ENCODE measurements at places on chromosomes 5 and 9.

DNA sequence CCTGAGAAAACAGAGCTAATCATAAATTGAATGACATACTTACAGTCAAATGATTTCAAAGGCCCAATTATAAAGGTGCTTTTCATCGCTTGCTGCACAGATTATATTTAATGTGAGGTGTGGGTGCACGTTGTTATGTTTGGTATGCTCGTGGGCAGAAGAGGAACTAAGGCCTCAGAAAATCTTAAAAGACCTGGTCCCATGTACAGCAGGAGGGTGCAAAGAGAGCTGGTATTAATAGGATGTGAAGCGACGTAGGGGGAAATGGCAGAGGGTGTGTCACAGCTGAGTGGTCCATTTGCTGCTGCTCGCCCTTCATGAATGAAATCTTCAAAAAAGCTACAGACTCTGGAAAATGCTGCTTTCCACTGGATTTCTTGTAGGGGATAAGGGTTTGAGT is 40.5 kb upstream of the IFNK start:
- DNase-seq, result no peak

DNA sequence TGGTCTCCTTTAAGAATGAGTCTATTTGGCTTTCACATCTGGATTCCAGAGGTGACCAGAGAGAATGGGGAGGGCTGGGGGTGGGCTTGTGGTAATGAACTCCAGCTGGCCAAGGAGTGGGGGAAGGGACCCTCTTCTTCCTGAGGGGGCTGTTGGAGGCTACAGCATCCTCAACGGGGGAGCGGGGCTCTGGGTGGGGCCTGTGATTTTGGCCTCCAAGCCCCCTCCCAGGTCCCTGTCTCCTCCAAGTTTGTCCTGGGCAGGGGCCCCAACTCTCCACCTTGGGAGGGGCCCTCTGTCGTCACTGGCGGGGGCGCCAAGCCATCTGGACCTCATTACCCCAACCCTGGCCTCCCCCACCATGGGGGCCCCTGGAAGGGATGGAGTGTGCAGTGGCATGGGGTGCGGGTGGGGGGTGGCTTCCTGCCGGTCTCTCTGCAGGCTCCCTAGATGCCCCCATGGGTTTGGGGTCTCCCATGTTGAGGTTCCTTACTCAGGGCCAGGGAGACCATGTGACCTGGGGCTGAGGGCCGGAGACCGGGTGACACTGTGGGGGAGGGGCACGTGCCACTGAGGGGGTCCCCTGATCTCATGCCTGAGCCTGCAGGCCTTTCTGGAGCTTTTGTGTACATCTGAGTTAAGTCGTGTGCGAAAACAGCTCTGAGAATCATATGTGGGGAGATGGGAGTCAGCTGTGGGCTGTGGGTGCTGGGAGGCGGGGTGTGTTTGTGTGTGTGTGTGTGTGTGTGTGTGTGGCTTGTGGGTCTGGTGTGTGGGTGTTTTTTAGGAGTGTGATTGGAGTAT is 32.4 kb downstream of the GOLGA2 start:
- no peak for DNase-seq

DNA sequence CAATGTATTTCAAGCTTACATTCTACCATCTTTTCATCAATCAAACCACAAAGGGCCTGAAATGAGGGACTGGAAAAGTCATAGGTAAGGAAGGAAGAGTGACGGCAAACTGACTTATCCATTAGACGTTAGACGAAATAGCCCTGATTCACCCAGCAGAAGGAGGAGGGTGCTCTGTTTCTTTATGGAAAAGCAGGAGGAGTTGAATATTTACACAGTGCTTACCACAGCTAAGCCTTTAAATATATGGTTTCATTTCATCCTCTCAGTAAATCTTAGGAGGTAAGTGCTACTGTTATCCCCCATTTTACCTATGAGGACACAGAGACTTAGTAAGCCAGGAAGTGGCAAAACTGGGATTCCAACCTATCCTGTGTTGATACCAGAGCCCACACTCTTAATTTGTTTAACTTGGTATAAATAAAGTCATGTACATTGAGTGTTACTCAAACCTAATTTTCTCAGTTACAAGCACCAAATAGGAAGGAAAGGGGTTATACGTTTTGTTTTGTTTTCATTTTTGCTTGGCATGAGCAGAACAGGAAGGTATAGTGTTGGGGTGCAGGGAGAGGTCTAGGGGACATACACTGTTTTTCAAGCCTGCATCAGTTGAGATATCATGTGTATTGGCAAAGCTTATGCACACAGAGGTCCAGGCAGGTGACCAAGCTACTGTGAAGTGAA is 98.1 kb upstream of the IFNK start:
- DNase-seq, result no peak

- DNase-seq, result no peak
Observed at GRCh38 chr5:138920181-138920580, 45.0 kb upstream of the LRRTM2 start.

GRCh38 chr5:142065273-142065672 is 43.3 kb upstream of the NDFIP1 start:
- DNase-seq, result no peak

- no peak for DNase-seq
Observed at GRCh38 chr9:87425202-87425601, 72.5 kb upstream of the DAPK1 start.

DNA sequence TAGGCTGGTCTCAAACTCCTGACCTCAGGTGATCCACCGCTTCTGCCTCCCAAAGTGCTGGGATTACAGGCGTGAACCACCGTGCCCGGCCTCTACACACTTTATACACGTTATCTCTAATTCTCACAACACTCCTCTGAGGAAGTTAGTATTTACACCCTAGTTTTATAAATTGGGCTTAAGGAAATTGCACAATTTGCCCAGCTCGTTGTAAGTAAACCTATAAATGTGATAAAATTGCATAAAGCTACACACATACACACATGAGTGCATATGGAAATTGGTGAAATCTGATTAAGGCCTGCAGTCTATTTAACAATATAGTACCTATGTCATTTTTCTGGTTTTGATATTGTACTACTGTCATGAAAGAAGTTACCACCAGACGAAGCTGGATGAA is 4.4 kb upstream of the SLC4A9 start:
- DNase-seq, result no peak

DNA sequence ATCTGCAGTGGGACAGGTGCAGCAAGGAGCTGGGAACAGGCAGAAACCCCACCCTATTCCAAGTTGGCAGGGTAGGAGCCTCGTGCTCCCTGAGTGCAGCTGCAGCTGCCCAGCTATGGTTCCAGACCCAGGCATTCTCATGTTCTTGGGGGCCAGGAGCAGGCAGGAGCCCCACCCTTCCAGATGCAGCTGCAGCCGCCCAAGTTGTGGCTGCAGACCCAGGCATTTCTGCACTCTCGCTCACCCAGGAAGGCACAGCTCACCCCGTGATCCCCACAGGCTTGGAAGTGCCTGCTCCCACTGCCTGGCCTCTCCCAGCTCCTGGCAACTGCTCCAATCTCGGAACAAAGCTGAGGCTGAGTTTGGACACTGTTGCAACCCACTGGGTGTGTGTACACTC is 275.8 kb upstream of the ADRA1B start:
- DNase-seq, result no peak

DNA sequence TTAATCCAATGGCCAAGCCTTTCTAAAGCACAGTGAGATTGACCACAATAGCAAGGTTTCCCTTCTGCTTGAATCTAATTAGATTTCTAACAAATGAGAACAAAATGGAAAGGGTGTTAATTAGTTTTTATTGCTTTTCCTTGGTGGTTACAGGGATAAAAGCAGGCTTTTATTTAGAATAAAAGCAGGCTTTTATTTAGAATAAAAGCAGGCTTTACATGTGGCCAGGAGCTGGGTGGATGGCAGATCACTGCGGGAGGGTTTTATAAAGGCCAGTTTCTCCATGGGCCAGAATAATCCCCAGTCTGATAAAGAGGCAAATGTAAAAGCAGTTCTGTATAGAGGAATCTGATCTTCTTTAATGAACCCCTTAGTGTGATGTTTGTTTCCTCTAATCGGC is 470.2 kb downstream of the TMEM232 start:
- DNase-seq, result no peak

DNA sequence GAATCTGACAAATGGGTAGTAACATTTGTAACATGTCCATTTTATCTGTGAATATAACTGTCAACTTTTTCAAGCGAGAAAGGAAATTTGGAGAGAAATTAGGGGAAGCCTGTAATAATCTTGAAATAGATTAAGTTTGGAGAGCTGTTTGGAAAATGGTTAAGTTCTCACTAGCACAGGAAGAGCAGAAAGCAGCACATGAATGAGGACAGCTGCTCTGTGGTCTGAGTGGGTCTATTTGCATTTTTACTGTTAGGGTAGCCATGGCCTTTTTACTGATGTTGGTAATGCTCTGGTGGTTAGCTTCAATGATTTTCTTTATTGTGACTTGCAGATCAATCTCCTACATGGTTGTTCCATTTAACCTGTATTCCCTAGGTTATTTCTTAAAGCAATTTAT is 144.5 kb upstream of the GDNF start:
- DNase-seq, result no peak

GRCh38 chr9:28329323-28329722 is 756.0 kb upstream of the C9orf72 start:
- no peak for DNase-seq

DNA sequence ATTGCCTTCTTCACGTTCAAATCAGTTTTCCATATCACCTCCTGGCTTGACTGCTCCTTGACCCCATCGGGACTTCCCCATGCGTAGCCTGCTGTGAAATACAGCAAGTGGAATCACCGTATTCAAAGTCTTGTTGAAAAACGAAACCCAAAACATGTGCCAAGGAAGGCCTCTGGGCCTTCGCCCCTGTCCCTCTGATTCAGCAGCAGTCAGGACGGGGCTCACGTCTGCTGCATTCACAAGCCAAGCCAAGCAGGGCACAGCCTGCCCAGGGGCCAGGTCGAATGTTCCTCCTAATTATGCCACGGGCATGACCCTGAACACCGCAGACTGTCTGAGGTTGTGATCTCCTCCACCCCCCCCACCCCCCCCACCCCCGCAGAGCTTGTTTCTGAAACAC is 960 bp upstream of the CTNND2 start:
- DNase-seq, result no peak

- no peak for DNase-seq
Observed at GRCh38 chr5:72347801-72348308, 27.7 kb downstream of the PTCD2 start.

DNA sequence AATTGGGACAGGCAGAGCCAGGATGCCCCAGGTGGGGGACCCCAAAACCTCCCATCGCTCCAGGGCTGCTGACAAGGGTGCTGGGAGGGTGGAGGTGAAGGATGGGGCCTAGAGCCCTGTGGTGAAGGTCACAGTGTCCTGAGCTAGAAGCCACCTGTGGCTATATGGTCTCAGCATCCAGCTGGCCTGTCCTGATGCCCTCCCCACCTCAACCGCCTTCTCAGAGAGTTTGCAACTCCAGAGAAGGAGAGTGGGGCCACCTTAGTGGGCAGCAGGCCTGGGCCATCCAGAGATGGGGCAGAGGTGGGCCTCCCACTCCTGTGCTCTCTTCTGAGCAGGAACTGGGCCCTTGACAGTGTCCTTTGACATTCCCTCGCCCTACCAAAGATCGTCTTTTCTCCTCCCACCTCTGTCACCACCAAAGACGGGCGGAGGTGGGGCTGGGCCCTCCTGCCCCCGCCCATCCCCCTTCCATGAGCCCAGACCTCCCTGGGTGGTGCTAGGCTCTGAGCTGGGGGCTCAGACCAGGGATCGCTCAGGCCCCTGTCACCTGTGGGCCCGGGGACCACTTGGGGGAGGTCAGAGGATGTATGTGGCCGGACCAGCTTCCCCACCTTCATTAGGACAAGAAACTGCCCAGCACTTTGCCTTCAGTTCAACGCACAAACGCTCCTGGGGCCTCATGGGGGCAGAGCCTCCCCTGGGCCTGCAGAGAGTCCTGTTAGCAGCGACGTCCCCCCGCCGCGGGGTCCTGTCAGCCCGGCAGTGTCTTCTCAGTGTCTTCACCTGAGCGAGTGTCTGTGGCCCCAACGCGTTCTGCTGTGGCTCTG is 10.0 kb upstream of the DOLPP1 start:
- no peak for DNase-seq

- DNase-seq, result no peak
Observed at GRCh38 chr5:168570490-168571328, 8.5 kb downstream of the PANK3 start.

- DNase-seq, result no peak
Observed at GRCh38 chr9:131539223-131539923, 6.0 kb upstream of the PRRT1B start.

- no peak for DNase-seq
Observed at GRCh38 chr5:9207817-9208418, 338.0 kb downstream of the SEMA5A start.

DNA sequence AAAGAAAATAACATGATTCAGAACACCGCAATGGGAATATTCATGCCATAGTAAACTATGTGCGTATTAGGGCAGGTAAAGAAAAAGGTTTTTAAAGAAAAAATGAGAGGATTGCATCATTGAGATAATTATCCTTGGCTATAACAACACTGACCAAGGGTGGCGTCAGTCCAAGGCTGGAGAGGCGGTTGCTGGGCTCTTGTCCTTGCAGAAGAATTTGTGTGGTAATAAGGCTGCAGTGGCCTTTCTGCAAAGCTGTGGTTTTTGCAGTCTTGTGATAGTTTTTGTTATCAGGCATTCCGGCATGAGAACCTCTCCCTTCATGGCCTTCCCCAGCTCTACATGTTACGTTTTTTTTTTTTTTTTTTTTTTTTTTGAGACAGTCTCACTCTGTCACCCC is 14.0 kb downstream of the BOD1 start:
- no peak for DNase-seq

DNA sequence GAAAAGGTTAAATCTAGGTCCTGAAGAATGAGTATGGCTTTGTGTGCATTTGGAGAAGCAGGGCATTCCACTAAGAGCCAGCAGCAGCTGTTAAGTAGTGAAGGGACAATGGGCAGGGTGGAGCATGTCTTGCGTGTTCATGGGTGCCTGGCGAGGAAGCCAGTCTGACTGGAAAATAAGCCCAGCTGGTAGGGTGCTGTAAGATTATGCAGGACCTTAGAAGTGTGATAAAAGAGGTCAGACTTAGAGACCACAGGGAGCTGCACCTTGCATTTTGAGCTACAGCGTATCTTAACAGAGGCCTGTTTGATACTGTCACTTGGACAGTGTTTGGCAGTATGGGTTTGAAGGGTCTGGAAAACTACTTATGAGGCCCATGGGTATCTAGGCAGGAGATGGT is 131.7 kb upstream of the ELL2 start:
- no peak for DNase-seq

DNA sequence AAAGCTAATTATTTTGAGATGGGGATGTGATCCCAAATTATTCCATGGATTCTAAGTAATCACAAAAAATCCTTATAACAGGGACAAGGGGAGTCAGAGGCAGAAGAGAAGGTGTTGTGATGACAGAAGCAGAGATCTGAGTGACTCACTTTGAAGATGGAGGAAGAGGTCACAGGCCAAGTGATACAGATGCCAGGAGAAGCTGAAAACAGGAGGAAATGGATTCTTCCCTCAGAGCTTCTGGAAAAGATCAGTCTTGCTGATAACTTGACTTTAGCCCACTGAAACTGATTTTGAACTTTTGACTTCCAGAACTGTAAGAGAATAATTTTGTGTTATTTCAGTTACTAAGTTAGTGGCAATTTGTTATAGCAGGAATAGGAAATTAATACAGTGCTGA is 105.3 kb downstream of the GCNT1 start:
- no peak for DNase-seq

DNA sequence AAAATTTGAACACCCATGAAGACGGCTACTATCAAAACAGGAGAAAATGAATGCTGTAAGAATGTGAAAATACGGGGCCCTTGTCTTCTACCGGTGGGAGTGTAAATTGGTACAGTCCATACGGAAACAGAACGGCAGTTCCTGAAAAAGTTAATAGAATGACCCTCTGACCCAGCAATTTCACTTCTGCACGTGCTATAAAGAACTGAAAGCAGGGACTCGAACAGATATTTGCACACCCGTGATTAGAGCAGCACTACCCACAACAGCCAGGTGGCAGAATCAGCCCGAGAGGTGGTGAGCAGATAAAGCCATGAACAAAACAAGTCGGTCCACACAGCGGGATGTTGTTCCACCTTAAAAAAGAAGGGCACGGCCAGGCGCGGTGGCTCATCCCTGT is 22.6 kb upstream of the SLC12A7 start:
- no peak for DNase-seq

Measured in activated CD4-positive, CD25-positive, alpha-beta regulatory T cell treated with anti-CD3 and anti-CD28 coated beads, Interleukin-2, amount 50 U/mL, for 16 hours (primary cell).